Naive thymus-derived CD4-positive, alpha-beta T cell (primary cell): ENCODE measurements at places on chromosomes 2 and 18.

- no peak for DNase-seq
These were observed 278.4 kb upstream of the SPRED2 start for GRCh38 chr2:65710779-65711295.

DNA sequence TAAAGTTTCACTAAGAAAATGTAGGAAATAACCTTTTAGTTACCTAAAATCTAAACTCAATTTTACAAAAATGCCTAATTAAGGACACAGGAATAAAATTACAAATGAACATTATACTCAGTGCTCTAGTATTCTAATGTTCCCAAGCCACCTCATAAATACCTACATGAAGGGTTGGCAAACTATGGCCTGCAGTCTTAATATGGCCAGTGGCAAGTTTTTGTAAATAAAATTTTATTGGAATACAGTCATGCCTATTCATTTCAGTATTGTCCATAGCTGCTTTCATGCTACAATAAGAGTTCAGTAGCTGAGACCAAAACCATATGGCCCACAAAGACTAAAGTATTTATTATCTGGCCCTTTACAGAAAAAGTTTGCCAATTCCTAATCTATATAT, 53.8 kb downstream of the SS18 start:
- no peak for DNase-seq

- DNase-seq = no peak
These were observed 28.2 kb upstream of the IL1R1 start for GRCh38 chr2:102114290-102114721.

- no peak for DNase-seq
These were observed 74.2 kb downstream of the SH3BP4 start for GRCh38 chr2:235025800-235026536.

DNA sequence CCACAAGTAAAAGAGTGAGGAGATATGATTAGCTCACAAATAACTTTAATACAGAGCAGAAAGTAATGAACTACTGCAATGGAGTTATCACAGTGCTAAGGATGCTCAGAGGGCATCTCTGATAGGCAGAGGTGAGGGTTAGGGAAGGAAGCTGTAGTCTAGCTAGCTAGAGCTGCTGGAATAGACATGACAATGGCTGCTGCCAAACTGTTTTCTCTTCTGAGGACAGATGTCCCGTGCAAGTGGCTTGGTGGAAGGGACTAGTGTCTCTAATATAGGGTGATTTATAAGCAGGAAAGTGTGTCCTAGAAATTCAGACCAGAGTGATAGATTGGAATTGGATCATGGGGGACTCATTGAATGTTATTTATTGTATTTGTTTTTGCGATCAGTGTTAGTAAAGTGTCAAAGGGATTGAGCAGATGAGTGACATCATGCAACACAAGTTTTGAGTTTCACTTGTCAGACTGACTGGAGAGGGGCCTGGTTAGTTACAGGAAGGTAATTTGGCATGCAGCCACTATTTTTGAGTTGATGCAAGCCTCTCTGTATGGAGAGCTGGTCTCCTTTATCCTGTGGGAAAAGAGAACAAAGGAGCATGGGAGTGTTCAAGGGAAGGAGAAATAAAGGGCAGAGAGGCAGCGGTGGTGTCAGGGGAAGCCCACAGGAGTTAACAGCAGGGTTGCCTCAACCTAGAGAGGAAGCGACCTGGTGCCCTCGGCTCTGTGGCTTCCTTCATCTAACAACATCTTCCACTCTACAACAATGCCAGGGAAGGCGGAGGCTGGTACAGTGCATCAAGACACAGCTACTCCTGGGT, 1.9 kb downstream of the CTLA4 start:
- peak; percentile 80 for DNase-seq

GRCh38 chr2:30366199-30366691, 80.8 kb upstream of the LCLAT1 start:
- peak; percentile 14 for DNase-seq

DNA sequence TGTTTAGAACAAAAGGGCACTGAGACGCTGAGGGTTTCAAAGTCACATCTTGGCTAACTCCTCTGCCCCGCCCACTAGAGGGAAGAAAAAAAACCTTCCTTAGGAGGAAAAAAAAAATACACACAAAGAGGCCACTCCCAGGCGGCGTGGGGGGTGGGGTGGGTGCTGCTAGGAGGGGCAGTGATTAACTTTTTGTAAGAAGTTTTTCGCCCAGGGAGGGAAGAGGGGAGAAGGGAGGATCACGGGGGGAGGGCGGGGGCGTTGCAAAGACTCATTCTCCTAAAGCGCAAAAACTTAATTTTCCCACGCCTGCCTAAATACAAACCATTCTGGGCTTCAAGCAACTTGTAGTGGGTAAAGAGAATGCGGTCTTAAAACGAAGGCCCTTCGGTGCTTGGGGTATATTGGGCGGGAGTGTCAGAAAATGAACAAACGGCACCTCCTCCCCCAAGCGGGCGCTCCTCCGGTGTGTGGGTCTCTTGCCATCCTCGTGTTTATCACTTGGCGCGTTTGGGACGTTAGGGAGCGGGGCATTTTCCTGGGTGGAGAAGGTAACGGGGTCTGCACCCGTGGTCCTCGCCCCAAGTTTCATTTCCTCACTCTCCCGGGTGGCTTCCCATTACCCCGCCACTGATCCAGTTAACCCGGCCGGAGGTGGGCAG, 1.7 kb downstream of the CXCR4 start:
- DNase-seq = peak; percentile 91

DNA sequence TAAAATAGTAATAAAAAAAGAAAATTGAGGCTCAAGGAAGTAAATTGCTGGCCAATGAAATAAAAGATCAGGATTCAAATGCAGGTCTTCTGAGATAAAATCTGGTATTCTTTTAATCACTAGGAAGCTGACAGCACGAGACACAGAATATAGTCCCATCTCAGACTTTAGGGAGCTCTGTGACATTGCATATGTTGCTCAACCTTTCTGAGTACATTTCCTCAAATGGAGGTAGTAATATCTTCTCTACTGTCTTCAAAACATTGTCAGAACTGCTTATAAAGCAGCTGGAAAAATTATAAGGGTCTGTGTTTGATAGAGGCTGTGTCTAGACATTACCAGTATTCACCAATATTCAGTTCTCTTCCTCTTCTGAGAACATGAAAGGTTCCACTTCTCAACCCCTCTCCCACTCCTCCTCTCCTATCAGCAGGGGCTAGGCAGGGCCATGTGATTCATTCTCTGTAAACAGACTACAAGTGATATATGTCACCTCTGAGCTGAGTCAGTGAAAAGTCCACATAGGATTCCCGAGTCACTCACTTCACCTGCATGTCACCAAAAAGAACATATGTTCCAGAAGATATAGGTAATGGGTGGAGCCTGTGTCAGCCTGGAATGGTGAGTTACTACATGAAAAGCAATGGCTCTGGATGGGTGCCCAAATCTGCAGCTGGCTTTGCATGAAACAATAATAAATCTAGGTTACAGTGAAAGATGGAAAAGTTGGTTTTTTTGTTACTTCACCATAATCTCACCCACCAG, 7.1 kb downstream of the KCNE4 start:
- DNase-seq = no peak

GRCh38 chr2:240247241-240247867, 106.9 kb upstream of the OTOS start:
- no peak for DNase-seq

DNA sequence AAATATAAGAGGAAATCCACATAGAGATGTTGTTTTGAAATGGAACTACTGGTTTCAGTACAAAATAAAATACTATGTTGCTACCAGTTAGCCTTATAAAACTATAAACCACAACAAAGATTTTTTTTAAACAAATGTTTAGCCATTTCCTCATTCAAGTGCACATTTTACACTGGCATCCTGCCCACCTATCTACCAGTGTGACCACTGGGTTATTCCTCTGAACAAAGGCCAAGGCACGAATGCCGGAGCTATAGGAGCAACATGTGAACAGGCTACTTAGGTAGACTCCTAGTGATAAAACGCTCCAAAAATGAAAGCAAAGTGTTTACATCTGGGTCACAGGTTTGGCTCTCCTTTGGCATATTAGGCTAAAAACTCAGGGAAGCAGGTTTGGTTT, 31.8 kb upstream of the SULT1C4 start:
- DNase-seq = no peak

- no peak for DNase-seq
These were observed 7.9 kb upstream of the ASPRV1 start for GRCh38 chr2:69969126-69969983.

DNA sequence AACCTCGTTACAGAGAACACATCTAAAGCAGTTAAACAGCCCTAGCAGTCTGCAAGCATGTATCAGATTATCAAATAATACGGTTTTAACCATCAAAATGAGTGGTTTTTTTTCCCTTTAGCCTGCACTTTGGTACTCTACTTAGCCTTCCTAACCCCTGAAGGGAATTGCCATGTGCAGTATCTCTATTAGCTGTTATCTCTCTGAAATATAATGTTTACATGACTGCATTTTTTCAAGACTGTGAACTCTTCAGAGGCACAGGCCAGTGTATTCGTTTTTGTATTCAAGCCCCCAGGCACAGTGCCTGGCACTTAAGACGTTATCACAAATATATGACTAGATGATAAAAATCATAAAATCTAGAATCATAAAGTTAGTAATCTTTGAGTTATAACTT, 509.5 kb downstream of the PARD3B start:
- no peak for DNase-seq

- no peak for DNase-seq
These were observed 311.8 kb upstream of the ST6GAL2 start for GRCh38 chr2:107197594-107198294.

GRCh38 chr2:158094487-158095092, 7.1 kb upstream of the UPP2 start:
- DNase-seq = no peak

DNA sequence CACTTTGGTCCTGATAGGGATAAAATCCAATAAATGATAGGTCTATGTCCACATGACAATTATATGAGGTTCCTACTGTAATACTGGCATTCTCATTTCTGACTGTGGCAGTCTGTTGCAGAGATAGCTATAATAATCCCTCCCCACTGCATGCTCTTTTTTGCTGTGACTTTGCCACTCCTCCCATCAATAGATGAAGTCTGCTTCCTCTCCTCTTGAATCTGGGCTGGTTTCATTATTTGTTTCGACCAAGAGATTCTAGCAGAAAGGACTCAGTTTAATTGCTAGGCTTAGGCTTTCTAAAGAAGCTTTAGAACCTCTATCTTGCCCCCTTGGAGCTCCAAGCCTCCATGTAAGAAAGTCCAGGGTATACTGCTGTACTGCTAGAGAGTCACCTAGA, 23.3 kb upstream of the CREB1 start:
- peak; percentile 5 for DNase-seq

DNA sequence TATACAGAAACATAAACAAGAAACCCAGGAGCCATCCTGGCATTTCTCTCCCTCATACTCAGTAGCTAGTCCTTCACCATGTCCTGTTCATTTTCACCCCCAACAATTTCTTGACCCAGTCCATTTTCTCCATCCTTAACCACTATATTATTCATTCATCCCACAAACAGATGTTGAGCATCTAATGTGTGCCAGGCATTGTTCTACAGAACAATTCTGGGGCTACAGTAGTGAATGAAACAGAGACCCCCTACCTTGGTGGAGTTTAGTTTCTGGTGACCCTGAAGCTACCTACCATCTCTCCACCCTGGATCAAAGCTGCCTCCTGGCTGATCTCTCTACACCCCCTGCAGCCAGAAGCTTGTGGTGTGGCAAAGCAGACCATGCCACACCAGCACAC, 27.5 kb upstream of the BZW1 start:
- no peak for DNase-seq

GRCh38 chr2:42834161-42834560, 41.8 kb upstream of the HAAO start:
- no peak for DNase-seq
